ENCODE measurements at places on chromosomes 4 and X. TPM values are rescaled to one million over a fixed set of nuclear protein-coding genes. Genes with fewer than 3 reads are reported as not detected.

Gene ARR3
- total RNA-seq: not detected

Gene ZBED1
- total RNA-seq: 32.1 TPM

Gene ARHGAP24
- not detected for total RNA-seq

Gene TAPT1
- total RNA-seq: 48.2 TPM

Gene RASGEF1B
- total RNA-seq: 2.9 TPM

Gene CXorf65
- 37.7 TPM for total RNA-seq

Gene TLR8
- not detected for total RNA-seq

Gene LRIT3
- 0.19 TPM for total RNA-seq

Gene EGF
- not detected for total RNA-seq

Gene PRDM5
- total RNA-seq: 0.13 TPM

Gene SORCS2
- total RNA-seq: not detected

Gene PAGE1
- not detected for total RNA-seq

Gene DDX60
- 32.0 TPM for total RNA-seq

Gene COMMD8
- 22.0 TPM for total RNA-seq

Gene BTK
- 0.28 TPM for total RNA-seq

Gene DIPK2B
- total RNA-seq: not detected

Gene SPANXN4
- total RNA-seq: not detected

Gene MAGEA11
- not detected for total RNA-seq

Data from activated naive CD4-positive, alpha-beta T cell treated with anti-CD3 and anti-CD28 coated beads, Interleukin-2, amount 10 ng/mL, durations not matched to agents 5 hours and 36 hours (primary cell).